Cardiac muscle cell (in vitro differentiated cells and primary cell): ENCODE measurements at places on chromosomes 16 and 17.

DNA sequence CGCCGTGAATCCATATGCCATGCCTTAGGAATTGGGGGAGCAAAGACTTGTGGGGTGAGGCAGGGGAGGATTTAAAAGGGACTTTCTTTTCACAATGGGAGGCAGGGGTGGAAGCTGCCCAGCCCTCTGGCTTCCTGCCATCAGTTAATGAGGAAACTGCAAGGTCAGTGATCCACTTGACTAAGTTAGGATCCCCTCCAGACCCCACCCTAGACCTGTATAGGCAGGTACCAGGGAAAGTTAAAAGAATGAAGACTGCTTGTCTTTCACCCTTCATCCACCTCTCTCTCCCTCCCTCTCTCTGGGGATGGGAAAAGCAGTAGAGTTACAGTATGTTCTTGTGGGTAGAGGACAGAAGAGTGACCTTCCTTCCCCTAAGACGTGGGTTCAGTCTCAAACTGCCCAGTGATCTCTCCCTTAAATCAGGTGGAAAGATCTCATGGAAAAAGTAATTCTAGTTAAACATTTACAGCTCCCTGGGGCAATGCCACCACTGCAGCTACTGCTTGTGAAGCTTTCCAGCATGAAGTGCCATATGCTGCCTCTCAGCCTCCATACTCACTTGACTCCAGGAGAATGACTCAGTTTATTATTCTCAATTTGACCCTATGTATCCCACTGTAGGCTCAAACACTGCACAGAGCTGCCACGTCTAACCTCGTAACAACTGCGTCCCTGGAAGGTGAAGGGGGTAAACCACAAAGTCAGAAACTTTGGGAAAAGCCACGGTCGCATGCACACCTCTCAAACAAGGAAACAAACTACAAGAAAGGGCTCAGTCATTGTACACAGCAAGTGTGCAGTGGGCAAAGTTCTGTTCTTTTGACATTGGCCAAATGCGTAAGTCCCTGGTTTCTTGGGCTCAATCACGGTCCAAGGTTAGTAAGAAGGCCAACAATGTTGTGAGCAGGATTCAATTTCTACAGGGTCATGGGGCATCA is 1.2 kb downstream of the COA3 start:
- H3K36me3 ChIP-seq = no peaks in the 10 kb centered on the region
- H3K4me3 ChIP-seq = peak overlapping the region; percentile 72
- H3K27ac ChIP-seq = no peak overlapping the region
- H3K27me3 ChIP-seq = peaks cover 4% of the 10 kb centered on the region

GRCh38 chr17:83138820-83139219 is 59.4 kb downstream of the METRNL start:
- no peaks in the 10 kb centered on the region for H3K4me1 ChIP-seq
- H3K27ac ChIP-seq = no peak overlapping the region
- no peaks in the 10 kb centered on the region for H3K27me3 ChIP-seq
- no peaks in the 10 kb centered on the region for H3K36me3 ChIP-seq

DNA sequence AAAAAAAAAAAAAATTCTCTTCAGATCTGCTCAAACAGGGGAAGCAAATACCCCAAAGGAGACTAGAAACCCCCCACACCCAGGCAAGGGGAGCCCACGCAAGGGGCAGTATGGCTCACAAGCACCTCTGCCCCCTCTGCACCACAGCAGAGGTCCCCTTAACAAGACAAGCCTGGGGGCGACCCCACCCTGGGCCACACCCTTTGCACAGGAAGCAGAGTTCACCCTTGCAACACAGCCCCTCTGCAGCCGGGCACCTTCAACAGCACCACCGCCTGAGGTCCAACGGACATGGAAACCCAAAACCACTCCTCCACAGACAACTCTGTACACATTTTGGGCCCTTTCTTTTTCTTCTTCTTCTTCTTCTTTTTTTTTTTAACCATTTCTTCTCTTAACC is 12.8 kb downstream of the AXIN1 start:
- no peaks in the 10 kb centered on the region for H3K27me3 ChIP-seq
- no peak overlapping the region for H3K4me3 ChIP-seq
- H3K36me3 ChIP-seq = no peaks in the 10 kb centered on the region
- DNase-seq = no peak

GRCh38 chr17:82385559-82386254 is 14.1 kb downstream of the UTS2R start:
- no peak overlapping the region for H3K4me3 ChIP-seq
- no peaks in the 10 kb centered on the region for H3K27me3 ChIP-seq
- no peaks in the 10 kb centered on the region for H3K36me3 ChIP-seq
- H3K27ac ChIP-seq = no peak overlapping the region

DNA sequence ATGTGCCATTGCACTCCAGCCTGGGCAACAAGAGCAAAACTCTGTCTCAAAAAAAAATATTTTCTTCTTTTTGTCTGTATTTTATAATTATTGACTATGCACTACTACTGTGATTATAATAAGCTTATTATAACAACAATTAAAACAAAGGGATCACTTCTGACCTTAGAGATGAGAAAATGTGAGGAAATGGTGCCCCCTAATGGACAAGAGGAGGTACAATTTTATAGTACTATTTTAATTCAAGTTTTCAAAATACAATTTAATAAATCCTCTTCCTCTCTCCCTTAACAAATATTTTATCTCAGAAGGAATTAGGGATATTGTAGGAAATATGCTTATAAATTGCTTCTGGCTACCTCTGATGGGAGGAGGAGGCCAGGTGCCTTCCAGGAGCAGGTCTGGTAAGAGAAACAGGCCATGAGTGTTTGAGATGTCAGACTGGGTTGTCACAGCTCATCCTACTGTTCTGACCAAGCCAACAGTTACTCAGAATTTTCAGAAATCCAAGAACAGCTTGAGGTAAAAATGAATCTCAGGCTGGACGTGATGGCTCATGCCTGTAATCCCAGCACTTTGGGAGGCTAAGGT is 14.0 kb downstream of the VPS53 start:
- peaks cover 38% of the 10 kb centered on the region for H3K4me1 ChIP-seq
- no peaks in the 10 kb centered on the region for H3K27me3 ChIP-seq
- H3K27ac ChIP-seq = no peak overlapping the region
- DNase-seq = peak; percentile 46

GRCh38 chr16:85449191-85449884 is 163.8 kb upstream of the GSE1 start:
- H3K27me3 ChIP-seq = no peaks in the 10 kb centered on the region
- H3K36me3 ChIP-seq = no peaks in the 10 kb centered on the region
- peaks cover 36% of the 10 kb centered on the region for H3K4me1 ChIP-seq
- H3K4me3 ChIP-seq = no peak overlapping the region

- H3K36me3 ChIP-seq = no peaks in the 10 kb centered on the region
- no peak for DNase-seq
- H3K4me1 ChIP-seq = peaks cover 4% of the 10 kb centered on the region
- no peak overlapping the region for H3K27ac ChIP-seq
Measured at GRCh38 chr17:61461586-61461966, 9.4 kb downstream of the TBX4 start.
